Stimulated activated CD8-positive, alpha-beta memory T cell treated with anti-CD3 and anti-CD28 coated beads, Interleukin-7, amount 100 ng/mL, for 24 hours (primary cell): ENCODE measurements at places on chromosomes 16 and 17.

DNA sequence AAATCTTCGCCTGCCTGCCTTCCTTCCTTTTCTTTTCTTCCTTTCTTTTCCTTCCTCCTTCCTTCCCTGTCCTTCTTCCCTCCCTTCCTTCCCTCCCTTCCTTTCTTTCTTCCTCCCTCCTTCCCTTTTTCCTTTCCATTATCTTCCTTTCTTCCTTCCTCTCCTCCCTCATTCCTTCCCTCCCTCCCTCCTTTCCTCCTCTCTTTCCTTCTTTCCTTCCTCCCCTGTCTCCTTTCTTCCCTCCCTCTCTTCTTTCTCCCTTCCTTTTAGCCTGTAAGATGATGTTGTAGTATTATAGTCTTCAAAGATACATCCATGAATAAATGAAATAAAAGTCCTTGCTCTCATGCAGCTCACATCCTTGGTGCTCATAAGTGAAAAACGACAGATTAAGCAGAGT lies 539.3 kb downstream of the RBFOX1 start:
- DNase-seq: no peak

DNA sequence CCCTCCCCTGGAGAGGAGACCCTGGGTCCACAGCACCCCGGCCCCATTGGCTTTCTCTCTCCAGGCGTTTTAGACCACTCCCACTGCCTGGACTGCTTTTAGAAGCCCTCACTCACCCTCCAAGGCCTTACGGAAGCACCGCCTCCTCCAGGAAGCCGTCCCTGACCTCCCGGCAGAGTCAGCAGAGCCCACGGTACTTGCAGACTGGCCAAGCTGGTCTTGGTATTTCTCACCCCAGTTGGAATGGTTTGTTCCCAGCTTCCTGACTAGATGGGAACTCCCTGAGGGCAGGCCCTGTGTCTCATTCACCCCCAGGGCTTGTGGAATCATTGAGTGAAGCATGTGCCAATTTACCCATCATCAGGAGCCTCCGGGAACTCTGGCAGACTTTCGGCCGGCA lies 9.2 kb downstream of the SCGB1C2 start:
- no peak for DNase-seq

DNA sequence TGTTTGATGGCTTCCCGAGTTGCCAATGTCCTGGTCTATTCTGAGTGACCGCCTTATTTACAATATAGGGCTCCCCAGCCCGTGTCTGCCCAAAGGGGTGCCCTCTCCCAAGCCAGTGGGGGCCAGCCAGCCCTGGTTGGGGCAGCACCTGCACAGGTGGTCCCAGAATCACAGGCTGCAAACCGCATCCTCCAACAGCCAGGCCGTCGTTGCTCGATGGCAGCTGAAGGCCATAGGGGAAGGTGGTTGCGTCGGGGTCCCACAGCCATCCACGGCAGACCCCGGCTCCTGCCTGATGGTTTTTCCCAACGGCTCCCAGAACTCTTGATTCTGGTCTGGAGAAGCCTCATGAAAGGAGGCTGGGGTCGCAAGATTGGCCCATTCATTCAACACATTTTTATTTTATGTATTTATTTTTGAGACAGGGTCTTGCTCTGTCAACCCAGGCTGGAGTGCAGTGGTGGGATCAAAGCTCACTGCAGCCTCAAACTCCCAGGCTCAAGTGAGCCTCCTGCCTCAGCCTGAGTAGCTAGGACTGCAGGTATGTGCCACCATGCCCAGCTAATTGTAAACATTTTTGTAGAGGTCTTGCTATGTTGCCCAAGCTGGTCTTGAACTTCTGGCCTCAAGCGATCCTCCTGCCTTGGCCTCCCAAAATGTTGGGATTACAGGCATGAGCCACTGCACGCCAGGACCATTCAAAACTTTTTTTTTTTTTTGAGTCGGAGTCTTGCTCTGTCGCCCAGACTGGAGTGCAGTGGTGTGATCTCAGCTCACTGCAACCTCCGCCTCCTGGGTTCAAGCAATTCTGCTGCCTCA lies 79.0 kb upstream of the TOB1 start:
- no peak for DNase-seq

GRCh38 chr17:29826114-29826692 lies 103.8 kb downstream of the SSH2 start:
- no peak for DNase-seq

DNA sequence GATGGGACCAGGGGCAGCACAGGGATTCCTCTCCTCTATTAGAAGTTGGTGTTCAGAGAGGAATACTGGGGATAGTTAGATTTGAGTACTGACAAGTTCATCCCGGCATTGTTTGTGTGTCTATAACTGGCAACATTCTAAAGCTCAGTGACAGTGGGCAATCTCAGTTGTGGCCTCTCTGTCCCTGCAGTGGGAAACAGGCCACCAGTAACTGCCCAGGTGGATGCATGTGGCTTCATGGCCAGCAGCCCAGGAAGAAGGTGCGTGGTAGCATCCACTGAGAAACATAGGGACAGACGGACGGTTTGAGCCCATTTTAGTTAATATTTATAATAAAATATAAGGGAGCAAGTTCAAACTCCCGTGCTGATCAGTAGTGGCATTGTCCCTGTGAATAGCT lies 51.5 kb downstream of the B9D1 start:
- DNase-seq: no peak

DNA sequence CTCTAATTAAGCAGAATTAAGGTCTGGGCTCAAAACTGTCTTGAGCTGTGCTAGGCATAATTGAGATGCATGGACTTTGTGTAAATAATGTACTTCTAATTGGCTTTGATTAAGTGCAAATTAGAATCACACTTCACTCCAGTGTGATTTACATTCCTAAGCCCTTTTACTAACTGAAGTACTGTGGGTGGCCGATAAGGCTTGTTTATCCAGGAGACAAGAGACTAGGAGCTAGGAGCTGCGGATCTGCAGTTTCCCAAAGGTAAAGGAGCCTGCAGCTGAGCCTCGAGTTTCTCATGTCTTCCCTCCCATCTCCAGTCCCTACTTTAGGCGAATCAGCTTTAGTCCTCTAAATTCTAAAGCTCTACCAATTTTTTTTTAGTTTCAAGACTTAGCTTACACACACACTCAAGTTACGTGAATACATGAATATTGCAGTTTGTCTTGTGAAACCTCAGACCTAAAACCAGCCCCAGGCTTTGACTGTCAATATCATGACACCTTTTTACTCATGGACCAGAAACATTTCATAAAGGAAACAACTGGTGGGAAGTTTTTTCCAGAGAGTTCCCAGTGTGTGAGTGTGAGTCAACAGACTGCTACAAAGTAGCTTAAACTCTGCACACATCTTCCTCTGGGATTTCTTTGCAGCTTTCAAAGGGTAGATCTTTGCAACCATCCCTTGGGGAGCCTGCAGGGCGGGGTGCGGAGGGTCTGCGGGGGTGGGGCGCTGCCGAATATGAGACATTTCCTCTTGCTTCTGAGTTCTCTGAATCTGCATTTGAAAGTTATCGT lies 113.9 kb upstream of the TBX2 start:
- no peak for DNase-seq

GRCh38 chr16:77564791-77565390 lies 130.1 kb upstream of the ADAMTS18 start:
- no peak for DNase-seq

DNA sequence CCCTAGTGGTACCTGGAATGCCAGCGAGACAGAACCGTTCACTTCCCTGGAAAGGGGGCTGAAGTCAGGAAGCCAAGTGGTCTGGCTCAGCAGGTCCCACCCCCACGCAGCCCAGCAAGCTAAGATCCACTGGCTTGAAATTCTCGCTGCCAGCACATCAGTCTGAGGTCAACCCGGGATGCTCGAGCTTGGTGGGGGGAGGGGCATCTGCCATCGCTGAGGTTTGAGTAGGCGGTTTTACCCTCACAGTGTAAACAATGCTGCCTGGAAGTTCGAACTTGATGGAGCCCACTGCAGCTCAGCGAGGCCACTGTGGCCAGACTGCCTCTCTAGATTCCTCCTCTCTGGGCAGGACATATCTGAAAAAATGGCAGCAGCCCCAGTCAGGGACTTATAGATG lies 464.7 kb upstream of the TOM1L1 start:
- DNase-seq: no peak

DNA sequence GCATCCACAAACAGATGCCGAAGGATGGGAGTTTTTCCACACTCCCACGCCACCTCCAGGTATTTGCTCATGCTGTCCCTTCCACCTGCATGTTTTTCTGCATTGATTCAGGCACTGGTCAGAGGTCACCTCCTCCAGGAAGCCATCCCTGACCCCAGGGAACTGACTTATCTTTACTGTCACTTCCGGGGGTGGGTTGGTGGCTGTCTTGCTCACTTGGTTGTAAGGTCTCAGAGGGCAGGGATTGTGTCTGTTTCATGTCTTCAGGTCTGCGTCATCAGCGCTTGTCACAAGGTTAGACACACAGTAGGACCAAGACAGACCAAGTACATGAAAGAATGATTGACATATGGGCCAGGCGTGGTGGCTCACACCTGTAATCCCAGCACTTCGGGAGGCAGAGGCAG lies 1.9 kb upstream of the IL4R start:
- no peak for DNase-seq

GRCh38 chr16:13041646-13042290 lies 140.4 kb downstream of the SHISA9 start:
- DNase-seq: no peak
